ENCODE measurements at places on chromosomes 13 and 19.
A peak's percentile ranks its signal among the peaks of the same experiment; 100 is the strongest.

- no peak for DNase-seq
Measured at GRCh38 chr13:22925881-22926747, 254.7 kb upstream of the SGCG start.

DNA sequence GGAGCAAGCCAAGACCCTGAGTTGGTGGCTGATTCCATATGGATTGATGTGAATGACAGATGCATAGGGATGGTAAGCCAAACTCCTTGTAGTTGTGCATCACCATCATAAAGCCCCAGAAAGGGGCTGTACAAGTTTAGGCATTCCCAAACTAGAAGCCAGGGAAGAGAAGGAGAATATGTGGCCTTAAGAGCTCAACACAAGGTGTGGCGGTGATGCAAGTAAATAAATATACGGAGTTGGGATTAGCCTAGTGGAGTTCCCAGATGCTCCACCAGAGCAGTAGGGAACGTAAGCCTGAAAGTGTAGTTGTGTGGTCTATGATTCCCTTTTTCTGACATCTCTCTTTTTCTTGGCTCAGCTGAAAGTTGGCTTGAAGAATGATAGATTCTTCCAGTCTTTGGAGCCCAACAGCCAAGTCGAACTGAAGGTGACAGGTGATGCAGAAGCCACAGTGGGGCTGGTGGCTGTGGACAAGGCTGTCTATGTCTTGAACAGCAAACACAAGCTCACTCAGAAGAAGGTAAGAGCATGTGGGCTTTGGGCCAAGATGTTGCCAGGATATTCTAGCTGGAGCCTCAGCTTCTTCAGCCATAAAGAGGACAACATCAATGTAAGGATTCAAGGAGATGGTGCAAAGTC is 30.1 kb downstream of the RDH8 start:
- DNase-seq = no peak

DNA sequence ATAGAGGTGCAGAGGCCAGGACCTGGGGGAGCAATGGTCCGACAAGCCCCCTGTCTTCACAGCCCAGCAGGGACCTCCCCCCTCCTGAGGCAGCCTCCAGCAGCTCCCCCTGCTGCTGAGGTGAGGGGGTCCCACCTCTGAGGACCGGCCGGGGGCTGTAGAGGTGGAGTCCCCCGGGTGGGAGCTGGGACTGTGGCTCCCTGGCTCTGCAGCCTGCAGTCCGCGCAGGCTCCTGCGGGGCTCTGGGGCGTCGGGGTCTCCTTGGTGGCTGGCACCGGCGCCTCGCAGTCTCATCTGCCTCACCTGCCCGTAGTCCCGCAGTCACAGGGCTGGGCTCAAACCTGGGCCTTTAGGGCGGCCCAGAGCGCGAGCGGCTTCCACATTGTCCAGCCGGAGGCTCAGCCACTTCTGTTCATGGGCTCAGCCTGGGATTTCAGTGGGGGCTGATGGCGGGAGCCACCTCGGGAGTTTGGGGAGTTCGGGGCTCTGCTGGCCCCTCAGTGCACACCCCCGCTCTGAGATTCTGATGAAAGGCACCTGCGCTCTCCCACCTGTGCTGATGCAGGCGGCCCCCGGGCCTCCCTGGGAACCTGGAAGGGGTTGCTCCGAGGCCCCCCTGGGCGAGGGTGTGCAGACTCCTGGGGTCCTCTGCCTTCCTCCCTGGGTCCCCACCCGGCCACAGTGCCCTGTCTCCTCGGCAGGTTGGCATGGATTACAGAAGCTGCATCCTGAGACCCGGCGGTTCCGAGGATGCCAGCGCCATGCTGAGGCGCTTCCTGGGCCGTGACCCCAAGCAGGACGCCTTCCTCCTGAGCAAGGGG is 7.0 kb upstream of the ZNF554 start:
- no peak for DNase-seq

DNA sequence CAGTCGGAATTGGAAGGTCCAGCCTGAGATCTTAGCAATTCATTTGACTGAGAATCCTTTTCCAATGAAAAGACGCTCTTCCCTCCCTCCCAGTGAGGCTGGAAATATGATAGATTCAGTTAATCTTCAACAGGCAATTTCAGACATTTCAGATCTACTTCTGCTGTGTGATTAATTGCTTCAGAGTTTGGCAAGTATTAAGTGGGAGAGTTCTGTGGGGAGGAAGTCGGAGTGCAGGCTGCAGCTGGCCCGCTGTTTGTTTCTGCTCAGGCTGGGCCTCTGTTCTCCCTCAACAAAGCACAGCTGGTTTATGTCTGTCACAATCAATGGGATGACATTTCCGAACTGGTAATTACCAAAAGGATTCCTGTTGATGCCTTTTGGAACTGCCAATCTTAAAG is 178.2 kb downstream of the NDFIP2 start:
- no peak for DNase-seq

DNA sequence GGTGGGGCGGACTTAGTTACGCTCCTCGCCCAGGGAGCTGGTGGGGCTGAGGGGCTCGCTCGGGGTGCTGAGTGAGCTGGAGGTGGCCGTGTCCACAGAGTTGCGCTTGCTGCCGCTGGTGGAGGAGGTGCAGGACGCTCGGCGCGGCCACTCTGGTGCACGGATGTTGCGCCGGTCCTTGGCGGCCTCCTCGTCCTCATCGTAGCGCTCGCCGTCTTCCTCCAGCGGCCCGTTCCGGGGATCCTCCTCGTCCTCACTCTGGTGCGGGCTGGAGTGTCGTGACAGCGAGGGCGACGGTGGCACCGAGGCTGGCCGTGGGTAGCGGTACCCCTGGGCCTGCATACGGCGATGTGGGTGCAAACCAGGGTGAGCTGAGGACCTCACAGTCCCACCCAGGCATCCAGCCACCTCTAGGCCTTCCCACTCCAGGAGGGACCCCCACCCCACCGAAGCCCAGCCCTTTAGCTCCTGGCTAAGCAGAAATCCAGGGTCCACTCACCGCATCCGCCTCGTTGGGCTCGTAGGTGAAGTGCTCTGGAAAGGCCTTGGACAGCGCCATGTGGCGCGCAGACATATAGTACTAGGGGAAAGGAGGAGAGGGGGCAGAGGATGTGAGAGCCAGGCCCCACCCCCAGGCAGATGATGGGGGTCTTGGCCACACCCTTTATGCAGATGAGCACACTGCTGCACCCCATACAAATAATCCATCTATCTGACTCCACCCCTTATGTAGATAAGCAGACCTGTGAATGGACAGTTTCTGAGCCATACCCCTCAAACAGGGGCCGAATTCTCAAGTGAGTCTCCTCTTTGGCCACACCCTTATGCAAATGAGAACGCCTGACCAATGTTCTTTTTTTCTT is 4.4 kb downstream of the FTL start:
- peak; percentile 6 for DNase-seq

DNA sequence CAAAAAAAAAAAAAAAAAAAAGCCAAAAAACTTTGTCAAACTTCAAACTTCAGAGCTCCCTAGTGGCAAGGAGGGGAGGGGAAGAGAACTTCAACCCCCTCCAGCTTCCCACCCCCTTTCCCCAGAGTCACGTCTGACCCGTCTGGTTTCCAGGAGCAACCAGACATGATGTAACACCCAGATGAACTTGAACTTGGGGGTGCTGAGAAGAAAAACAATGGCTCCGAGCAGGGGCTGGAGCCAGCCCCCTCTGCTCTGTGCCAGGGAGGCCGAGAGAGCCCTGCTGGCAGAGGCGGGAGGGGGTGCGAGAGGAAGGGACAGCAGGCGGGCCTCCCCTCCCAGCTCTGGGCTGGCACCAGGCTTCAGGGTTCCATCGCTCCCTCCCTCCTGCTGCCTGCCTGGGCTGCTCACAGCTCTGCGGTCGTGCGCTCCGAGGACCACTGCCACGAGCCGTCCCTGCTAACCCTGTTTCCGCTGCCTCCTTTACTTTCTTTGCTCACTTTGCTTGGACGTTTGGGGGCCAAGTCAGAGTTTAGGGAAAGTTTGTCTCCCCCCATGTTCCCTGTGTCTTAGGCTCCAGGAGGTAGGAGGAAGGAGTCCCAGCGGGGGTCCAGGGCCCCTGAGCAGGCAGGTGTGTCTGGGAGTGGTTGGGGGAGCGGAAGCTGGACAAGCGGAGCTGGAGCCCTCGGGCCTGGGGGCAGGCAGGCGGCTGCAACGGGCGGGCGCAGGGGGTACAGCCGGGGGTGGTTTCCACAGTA is 11.1 kb downstream of the LYL1 start:
- DNase-seq = no peak

DNA sequence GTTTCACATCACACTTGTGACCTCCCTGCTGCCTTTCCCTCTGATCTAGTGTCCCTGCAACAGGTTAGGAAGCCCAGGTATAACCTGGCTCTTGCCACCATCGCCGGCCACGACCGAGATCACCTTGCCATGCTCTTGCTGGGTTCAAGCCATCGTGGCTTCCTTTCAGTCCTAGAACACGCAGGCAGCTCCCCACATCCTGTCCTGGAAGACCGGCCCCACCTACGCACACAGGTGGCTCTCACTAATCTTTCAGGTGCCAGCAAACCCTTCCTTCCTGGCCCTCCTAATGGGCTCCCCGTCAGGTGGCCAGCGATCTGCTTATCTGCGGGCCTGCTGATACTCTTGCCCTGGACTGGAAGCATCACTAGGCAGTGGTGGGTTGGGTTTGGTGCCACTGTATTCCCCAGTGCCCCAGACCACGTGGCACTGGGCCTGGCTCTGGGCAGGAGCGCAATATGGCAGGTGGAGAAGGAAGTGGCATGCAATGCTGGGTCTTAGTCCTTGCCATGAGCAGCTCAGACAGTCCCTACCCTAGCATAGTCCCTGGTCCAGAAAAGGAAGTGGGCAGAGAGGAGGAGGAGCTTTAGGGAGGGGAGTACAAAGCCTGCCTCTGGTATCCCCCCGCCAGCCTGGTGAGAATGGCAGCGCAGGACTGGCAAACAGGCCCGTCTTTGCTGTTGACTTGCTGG is 11.8 kb downstream of the PPP1R37 start:
- no peak for DNase-seq

- DNase-seq = no peak
Measured at GRCh38 chr13:111640476-111640875, 320.0 kb downstream of the TEX29 start.

GRCh38 chr13:91701975-91702374 is 303.6 kb downstream of the GPC5 start:
- DNase-seq = no peak

GRCh38 chr13:45385320-45385719 is 32.9 kb downstream of the SLC25A30 start:
- DNase-seq = no peak

DNA sequence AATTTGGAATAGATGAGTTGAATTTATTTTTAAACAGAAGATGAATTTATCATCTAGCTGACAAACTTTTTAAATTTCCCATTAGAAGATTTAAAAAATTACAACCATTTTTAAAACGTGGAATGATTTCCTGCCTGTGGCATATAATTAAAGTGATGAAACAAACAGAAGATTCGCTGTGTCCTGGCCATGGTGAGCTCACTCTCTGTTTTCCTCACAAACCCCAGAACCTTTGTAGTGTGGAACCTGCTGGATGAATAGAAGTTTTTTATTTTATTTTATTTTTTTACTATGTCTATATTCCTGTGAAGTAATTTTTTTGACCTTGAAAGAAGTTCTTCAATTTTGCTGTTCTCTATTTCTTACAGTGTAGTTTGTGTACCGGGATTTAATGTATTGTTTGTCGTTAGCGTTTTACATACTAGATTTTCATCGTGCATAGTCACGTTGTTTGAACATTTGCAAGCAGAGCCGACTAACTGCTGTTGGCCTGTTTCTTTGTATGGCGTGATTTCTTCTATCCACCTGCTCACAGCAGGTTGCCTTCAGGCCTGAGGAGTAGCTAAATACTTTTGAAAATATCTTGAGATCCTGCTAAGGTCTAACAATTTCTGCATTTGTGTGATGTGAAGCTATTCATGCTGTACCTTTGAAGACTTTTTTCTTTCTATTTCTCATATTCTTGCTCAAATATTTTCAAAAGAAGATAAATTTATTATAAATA is 149.2 kb downstream of the GGACT start:
- DNase-seq = no peak

GRCh38 chr19:11612816-11613511 is 15.7 kb downstream of the ZNF627 start:
- DNase-seq = no peak

DNA sequence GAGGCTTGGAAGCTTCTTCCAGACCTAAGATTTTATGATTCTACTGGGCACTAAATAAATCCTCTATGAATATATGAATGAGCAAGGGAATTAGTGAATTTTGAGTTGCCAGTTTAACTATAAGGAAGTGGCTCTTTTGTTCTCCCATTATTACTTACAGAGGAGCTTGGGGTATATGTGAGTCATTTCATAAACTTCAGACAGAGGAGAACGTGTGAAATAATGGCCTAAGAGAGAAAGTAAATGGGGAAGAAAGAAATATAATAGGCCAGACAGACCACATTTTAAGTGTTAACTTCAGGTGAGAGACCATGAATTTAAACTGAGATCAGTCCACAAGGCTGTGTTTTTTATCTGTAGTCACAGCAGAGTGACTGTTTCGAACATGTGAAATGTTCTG is 570.9 kb downstream of the GPC6 start:
- DNase-seq = no peak

- DNase-seq = no peak
Measured at GRCh38 chr19:54253331-54254194, 3.5 kb downstream of the LILRB5 start.

DNA sequence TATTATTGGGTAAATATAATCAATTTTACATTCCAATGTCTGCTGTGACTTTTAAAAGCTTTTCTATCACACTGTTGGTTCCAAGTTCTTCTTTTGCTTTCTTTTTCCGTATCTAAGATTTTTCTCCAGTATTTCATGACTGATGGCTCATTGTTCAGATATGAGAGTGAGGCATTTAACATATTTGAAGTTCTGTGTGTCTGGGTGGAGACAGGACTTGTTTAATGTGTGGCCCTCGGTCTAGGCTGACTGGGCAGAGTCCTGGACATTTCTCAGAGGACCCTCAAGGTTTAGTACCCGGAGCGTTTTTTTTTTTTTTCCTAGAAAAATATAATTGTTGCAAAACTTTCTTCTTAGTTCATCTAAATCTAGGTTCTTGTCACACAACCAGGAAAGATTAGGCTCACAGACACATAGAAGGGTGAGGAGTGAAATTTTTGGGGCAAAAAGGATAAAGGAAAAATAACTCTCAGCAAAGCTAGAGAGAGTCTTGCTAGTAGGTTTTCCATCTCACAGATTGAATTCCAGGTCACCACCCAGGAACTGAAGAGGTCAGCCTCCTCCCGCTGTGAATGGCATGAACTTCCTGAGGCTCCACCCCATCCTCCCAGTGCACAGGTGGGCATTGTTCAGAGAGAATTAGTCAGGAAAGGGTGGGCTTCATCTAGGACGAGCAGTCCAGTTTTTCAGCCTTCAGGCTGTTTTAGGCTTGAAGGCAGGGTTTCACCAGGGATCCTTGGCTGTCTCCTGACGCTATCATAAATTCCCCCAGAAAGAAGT is 1002.4 kb upstream of the PCDH9 start:
- DNase-seq = no peak

- DNase-seq = no peak
Measured at GRCh38 chr19:4650159-4650558, 10.8 kb downstream of the TNFAIP8L1 start.

GRCh38 chr13:102651392-102651791 is 43.5 kb downstream of the METTL21C start:
- no peak for DNase-seq

DNA sequence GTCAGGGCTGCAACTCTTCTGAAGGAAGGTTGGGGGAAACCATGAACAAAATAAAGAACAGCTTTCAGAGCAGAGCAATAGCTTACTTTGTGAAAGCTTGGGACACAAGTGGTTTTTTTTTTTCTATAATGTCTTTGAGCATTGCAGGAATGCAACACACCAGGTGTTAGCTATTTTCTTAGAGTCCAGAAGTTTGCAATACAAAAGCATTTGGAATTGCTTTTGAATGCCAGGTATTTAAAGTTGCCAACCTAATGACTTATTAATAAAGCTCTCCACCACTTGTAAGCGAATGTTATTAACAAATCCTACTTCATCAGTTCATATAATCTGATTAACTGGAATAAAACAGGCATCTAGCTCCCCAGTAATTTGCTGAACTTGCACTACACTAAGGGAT is 172.6 kb downstream of the NUFIP1 start:
- no peak for DNase-seq
